Mucosa of gallbladder (tissue), 1 donor: ENCODE measurements at places on chromosomes 5 and 9. TPM values are rescaled to one million over a fixed set of nuclear protein-coding genes. Genes with fewer than 3 reads are reported as not detected.

The NIPAL4 gene
- 0.63 TPM for total RNA-seq

The SCGB3A2 gene
- total RNA-seq: not detected

The CCDC180 gene
- 4.0 TPM for total RNA-seq

The NAIF1 gene
- total RNA-seq: 12.0 TPM

The PHF24 gene
- total RNA-seq: 0.29 TPM

The CAMK2A gene
- total RNA-seq: 5.0 TPM

The CRHBP gene
- total RNA-seq: 1.5 TPM

The INSYN2B gene
- 0.46 TPM for total RNA-seq

The PDLIM4 gene
- 20.7 TPM for total RNA-seq

The ITGA1 gene
- total RNA-seq: 67.1 TPM

The SLC25A2 gene
- total RNA-seq: not detected

The DRD1 gene
- 0.81 TPM for total RNA-seq

The C9 gene
- total RNA-seq: 1.0 TPM

The EIF4E1B gene
- not detected for total RNA-seq

The TMEM174 gene
- not detected for total RNA-seq

The DND1 gene
- 2.5 TPM for total RNA-seq

The ST8SIA4 gene
- 9.4 TPM for total RNA-seq

The PAIP1 gene
- total RNA-seq: 74.9 TPM

The ANGPTL2 gene
- total RNA-seq: 55.2 TPM

The LCN6 gene
- 12.8 TPM for total RNA-seq

The SAPCD2 gene
- 2.4 TPM for total RNA-seq

The SAP30L gene
- total RNA-seq: 54.7 TPM

The STING1 gene
- 35.3 TPM for total RNA-seq

The PCDHB15 gene
- 3.6 TPM for total RNA-seq

The TAF11L2 gene
- not detected for total RNA-seq

The PSAT1 gene
- total RNA-seq: 2.4 TPM

The NMUR2 gene
- 0.09 TPM for total RNA-seq

The ACOT12 gene
- 0.75 TPM for total RNA-seq

The SURF2 gene
- 19.5 TPM for total RNA-seq

The PCDH12 gene
- total RNA-seq: 3.6 TPM

The CCL28 gene
- 32.3 TPM for total RNA-seq

The N4BP3 gene
- total RNA-seq: 1.2 TPM

The SLC6A19 gene
- total RNA-seq: 179 TPM

The TRIM32 gene
- 28.7 TPM for total RNA-seq

The MCTP1 gene
- 9.9 TPM for total RNA-seq

The SLC46A2 gene
- total RNA-seq: 0.14 TPM

The RETREG1 gene
- 63.7 TPM for total RNA-seq

The TAF11L10 gene
- not detected for total RNA-seq

The C9orf153 gene
- 0.23 TPM for total RNA-seq

The MACROH2A1 gene
- 256 TPM for total RNA-seq
